ENCODE measurements at places on chromosomes 13 and 19.

GRCh38 chr19:39641773-39642172 lies 13.9 kb upstream of the LGALS16 start:
- H3K36me3 ChIP-seq = no peaks in the 10 kb centered on the region
- no peaks in the 10 kb centered on the region for H3K4me1 ChIP-seq
- no peak overlapping the region for H3K4me3 ChIP-seq
- no peak overlapping the region for H3K27ac ChIP-seq

DNA sequence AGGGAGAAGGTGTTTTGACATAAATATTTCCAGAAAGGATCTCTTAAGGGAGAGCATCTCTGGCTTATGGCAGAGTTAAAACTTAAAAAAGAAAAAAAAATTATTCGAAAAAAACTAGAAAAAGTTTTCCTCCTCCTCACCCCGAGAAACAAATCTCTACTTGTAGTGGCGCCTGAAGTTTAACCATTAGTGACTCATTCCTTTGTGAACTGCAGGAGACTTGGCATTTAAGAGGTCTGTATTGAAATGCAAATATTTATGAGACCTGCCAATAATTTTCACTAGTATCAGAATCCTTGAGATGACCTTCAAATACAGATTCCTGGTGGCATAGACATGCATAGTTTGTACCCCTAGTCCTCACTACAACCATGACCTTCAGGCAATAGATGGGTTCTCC lies 64.9 kb upstream of the MED4 start:
- no peak overlapping the region for H3K4me3 ChIP-seq
- H3K4me1 ChIP-seq = peaks cover 45% of the 10 kb centered on the region
- no peak overlapping the region for H3K27ac ChIP-seq
- H3K27me3 ChIP-seq = no peaks in the 10 kb centered on the region
- H3K36me3 ChIP-seq = no peaks in the 10 kb centered on the region

GRCh38 chr19:47486900-47487299 lies 2.9 kb upstream of the KPTN start:
- H3K4me3 ChIP-seq = no peak overlapping the region
- DNase-seq = peak; percentile 57
- H3K36me3 ChIP-seq = peaks cover 48% of the 10 kb centered on the region
- peak overlapping the region; percentile 16 for H3K27ac ChIP-seq
- H3K27me3 ChIP-seq = no peaks in the 10 kb centered on the region

DNA sequence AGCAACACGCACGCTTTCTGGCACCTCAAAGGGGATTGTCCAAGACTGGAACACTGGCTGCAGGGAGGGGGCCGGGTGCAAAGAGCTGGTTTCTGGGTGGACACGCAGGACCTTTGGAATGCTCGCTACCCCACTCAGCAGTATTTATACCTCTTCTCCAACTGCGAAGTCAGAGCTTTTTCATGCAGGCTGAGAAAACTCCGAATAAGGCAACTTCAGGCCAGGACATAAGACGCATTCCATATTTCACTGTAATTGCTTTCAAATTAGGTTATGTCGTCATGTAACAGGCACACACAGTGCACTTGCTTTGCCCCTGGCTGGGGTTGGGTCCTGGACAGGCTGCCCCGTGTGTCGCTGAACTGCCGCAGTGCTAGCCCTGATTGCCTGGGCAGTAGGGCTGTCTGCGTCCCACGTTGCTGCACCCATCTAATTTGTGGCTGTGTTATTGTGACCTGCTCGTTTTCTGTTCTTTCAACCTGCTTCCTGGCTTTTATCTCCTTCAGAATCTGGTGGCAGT lies 44.5 kb downstream of the ACTN4 start:
- no peak overlapping the region for H3K27ac ChIP-seq
- no peaks in the 10 kb centered on the region for H3K27me3 ChIP-seq
- H3K36me3 ChIP-seq = peaks cover 26% of the 10 kb centered on the region
- no peak for DNase-seq

- peaks cover 2% of the 10 kb centered on the region for H3K27me3 ChIP-seq
- H3K36me3 ChIP-seq = no peaks in the 10 kb centered on the region
- no peak for DNase-seq
- H3K4me1 ChIP-seq = no peaks in the 10 kb centered on the region
- no peak overlapping the region for H3K4me3 ChIP-seq
- H3K27ac ChIP-seq = no peak overlapping the region
Measured at GRCh38 chr19:17020385-17020784, 6.2 kb downstream of the CPAMD8 start.

Data from DND-41 (cell line).